CD8-positive, alpha-beta T cell (primary cell): ENCODE measurements at places on chromosomes 5 and 9.

DNA sequence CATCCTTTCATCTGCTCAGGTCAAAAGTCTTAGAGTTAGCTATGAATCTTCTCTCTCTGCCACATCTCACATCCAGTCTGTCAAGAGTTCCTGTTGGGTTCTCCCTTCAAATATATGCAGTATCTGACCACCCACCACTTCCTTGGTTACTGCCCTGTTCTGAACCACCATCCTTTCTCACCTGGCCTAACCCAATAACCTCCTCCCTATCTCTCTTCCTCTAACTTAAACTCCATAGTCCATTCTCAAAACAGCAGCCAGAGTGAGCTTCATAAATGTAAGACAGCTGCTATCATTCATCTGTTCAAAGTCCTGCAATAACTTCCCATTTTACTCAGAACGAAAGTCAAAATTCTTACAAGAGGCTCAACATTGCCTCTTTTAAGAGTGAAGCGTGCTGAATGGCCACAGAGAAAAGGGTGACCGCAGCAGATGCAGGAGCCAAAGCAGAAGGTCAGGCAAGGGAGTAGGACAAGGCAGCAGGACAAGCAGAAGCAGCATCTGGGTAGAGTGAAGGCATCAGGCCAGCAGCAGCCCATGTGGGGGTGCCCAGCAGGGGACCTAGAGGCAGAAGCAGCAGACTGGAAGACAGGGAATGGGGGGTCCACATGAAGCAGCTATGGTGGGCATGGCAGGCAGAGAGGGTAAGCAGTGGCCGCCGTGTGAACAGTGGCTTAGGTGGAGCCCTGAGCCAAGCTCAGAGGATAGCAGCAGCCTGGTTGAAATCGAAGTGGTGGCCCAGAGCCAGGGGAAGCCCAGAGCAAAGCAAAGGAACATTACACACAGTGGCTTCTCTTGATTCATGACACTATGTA lies 39.3 kb upstream of the CDC42SE2 start:
- DNase-seq, result peak; percentile 5

- DNase-seq, result no peak
These were observed 1369.8 kb upstream of the CDH9 start for GRCh38 chr5:28408186-28408585.

- DNase-seq, result no peak
These were observed 139.5 kb upstream of the SLC27A6 start for GRCh38 chr5:128825826-128826225.

DNA sequence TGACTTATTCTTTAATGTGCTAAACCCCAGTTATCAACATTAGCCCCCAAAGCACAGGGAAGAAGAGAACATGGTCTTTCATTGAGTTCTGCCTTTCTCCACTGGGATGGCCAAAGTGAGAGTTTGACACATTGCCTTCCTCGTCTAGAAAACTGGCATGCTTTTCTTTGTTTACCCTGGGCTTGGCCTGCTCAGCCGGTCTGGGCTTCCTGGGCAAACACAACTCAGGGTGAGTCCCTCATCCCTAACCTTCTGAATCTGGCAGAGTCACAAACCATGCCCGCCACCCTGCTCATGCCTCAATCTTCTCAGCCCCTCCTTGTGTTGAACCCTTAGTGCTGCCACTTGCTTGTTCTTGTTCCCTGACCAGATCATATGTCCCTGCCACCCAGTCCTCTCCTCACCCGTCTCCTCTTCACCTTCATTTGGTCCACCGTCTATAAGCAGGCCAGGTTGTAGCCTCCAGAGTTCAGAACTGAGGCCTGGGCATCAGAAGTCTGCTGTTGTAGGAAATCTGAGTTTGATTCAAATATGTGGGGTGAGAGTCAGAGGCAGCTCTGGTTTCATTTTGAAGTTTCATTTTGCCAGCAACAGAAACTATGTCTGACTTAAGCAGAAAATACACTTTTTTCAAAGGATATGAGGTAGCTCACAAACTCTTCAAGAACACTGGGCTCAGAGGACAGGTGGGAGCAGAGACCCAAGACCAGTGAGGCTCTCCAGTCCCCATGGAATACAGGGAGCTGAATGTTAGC lies 217.6 kb downstream of the NDUFS4 start:
- DNase-seq, result no peak

GRCh38 chr5:170053896-170054295 lies 51.8 kb upstream of the FOXI1 start:
- DNase-seq, result no peak

GRCh38 chr9:101466863-101467262 lies 31.3 kb upstream of the ALDOB start:
- DNase-seq, result no peak

DNA sequence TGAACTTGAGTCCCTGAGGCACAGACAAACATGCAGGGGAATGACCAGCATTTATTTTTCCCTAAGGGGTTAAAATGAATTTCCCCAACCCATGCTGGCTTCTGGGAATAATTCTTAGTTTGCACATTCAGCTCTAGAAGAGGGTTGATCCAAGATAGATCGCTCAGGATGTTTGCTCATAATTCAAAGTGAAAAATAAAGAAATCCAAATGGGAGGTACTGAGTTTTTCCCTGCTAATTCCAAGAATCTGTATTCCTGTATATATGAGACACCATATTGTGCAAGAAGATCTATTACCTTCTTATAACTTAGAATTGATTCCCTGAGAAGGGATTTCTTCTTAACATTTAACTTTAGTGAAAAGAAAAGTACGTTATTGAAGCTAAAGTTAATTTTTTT lies 96.2 kb downstream of the VCAN start:
- no peak for DNase-seq

- no peak for DNase-seq
These were observed 347.0 kb upstream of the CLINT1 start for GRCh38 chr5:158205992-158206391.

GRCh38 chr5:140043508-140043872 lies 391 bp upstream of the NRG2 start:
- DNase-seq, result peak; percentile 25

GRCh38 chr5:120446901-120447300 lies 17.2 kb upstream of the PRR16 start:
- DNase-seq, result no peak

GRCh38 chr5:125176005-125176390 lies 429.6 kb upstream of the ZNF608 start:
- DNase-seq, result no peak

GRCh38 chr5:165903835-165904234 lies 2387.6 kb upstream of the WWC1 start:
- DNase-seq, result no peak

DNA sequence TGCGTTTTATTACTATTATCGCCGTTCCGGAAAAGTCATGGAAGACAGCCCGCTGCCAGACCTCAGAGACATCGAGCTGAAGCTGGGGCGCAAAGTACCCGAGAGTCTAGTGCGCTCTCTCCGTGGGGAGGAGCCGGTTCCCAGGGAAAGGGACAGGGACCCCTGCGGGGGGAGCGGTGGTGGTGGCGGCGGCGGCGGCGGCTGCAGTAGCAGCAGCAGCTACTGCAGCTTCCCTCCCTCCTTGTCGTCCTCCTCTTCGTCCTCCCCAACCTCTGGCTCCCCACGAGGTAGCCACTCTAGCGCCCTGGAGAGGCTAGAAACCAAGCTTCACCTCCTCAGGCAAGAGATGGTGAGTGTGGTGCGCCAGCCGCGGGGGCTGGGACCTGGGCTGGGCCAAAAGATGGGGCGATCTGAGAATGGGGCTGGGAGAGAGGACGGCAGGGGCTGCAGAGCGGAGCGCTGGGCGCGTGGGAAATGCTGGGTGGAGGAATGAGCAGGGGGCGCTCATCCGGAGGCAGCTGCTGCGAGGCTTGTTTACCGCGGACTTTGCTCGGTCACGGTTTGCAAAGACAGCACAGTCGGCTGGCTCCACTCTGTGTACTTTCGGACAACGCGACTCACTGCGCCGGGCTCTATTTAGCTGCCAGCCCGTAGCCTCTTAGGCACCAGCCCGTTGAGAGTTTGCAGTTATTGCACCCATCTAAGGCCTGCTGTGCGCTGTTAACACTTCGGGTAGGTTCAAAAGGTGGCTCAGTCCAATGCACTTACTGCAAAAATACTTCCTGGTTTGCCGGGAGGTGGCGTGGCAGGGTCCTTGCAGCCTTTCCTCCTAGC lies 1.1 kb downstream of the LURAP1L start:
- no peak for DNase-seq
